ENCODE measurements at places on chromosomes 3 and 15.
A peak's percentile ranks its signal among the peaks of the same experiment; 100 is the strongest.

- no peak for DNase-seq
Measured at GRCh38 chr3:44969154-44969827, 6.7 kb downstream of the ZDHHC3 start.

- no peak for DNase-seq
Measured at GRCh38 chr3:114892880-114893279, 254.2 kb downstream of the ZBTB20 start.

DNA sequence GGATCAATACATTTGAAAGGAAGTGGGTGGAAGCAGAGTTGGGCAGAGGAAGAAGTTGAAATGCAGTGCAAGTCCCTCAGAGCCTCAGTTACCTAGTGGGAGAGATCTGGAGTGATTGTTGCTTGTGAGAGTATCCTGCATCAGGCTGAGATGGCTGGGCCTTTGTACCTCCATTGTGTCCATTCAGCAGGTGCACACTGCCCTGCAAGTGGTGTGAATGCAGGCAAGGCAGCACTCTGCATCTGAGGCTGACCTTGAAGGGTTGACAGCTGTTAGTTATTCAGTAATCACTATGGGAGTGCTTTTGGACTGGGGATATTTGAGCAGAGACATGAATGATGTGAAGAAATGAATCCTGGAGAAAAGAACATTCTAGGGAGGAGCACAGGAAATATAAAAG lies 25.2 kb downstream of the ATP6V1A start:
- DNase-seq: no peak

GRCh38 chr3:36319680-36320079 lies 60.6 kb upstream of the STAC start:
- DNase-seq: no peak

DNA sequence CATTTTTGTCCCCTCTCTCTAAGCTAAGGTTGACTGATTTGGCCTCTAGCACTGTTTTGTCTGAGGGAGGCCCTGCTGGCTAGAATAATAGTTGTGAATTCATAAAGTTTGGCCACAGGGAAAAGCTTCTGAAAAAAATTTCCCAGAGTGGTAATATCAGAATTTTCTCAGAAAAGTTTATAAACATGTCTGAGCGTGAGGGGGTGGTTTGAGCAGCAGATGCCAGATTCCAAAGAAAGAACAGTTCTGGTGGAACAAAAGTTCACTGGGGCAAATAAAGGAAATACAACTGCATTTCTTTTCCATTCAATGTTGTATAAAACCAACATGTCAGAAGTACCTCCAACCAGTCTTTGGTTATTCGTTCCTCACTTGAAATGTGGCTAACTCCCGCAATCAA lies 61.2 kb downstream of the CLDN1 start:
- no peak for DNase-seq

- DNase-seq: no peak
Measured at GRCh38 chr15:71411538-71412482, 296.5 kb downstream of the THSD4 start.

DNA sequence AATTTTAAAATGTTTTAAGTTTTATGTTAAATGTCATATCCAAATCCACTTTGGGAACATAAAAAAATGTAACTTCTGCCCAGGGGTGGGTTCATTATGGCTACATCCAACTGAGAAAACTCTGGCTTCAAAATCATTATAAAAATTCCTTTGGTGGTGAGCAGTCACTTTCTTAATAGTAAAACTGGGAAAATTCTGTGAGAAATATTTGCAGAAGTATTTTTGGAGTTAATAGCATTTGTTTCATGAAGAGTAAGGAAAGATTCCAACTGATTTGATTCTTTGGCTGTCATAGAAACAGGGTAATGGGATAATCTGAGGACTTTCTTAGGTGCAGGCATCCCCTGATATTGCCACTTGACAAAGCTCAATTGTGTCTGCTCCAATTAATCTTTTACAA lies 38.8 kb downstream of the CPA3 start:
- DNase-seq: no peak

- DNase-seq: no peak
Measured at GRCh38 chr3:149581248-149581647, 76.6 kb downstream of the WWTR1 start.

DNA sequence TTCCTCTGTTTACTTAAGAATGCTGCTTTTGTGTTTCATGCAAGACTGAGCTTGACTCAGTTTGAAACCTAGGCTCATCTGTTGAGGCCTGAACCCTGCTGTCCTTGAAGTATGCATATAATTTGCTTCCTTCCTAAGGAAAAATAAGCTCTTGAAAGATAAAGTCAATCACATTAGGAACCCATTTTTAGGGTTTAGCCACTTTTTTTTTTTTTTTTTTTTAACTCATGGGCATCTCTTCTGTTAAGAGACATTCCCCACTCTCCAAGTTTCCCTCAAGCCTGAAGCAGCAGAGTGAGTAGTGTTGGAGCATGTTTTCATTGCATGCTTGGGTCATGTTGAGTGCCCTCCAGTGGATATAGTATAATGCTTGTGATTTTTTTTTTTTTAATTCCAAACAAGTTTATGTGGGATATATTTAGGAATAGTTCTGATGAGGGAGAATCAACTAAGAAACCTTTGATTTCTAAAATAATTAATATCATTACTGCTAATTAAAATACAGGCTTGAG lies 3.6 kb downstream of the CTNNB1 start:
- no peak for DNase-seq

DNA sequence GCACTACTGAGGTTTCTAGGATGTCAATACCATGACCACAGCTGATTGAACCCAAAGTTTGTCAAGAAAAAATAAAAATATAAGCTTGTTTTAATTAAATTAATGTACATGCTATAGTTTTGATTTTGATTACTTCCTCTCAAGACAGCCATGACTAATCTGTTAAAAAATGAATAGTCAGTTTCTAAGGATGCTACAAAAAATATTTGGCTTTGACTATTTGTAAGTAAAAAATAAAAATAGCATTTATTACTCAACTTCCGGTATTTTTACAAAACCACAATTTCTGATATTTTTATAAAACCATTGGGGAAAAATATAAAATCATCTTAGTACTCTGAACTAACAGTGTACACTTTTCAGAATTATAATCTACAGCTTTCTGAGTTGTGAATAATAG lies 12.1 kb upstream of the TEX9 start:
- no peak for DNase-seq

DNA sequence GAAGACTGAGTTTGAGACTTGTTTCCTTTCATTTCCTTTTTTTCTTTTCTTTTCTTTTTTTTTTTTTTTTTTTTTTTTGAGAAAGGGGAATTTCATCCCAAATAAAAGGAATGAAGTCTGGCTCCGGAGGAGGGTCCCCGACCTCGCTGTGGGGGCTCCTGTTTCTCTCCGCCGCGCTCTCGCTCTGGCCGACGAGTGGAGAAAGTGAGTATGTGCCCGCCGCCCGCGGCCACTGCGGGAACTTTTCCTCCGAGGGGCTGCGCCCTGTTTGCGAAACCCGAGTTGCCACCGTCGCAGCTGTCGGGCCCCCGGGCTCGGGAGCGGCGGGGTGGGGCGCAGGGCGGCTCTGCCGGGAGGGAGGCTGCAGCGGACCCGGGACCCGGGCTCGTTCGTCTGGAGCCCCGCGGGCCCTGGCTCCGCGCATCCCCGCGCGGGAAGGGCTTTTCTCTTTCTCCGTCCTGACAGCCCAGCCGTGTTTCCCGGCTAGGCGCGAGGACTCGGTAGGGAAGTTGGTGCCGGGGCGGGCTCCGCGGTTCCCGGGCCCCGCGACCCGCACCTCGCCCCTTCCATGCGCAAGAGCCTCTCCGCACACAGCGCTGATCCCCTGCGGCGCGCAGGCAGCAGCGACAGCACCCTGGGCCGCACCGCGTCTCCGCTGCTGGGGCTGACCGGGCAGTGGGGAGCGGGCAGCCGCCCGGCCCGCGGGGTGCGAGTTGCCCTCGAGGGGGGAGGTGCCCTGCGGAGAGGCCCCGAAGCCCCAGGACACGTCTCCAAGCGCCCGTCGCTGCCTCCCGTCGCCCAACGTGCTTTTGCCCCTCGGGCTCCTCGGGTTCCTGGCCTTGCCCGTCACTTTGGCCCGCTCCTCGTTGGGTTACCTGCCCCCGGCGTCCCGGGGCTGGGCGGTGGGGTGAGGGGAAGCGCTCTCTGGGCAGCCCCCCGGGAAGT lies 1.4 kb downstream of the IGF1R start:
- DNase-seq: peak; percentile 63

GRCh38 chr3:128170866-128171516 lies 17.7 kb downstream of the EEFSEC start:
- DNase-seq: no peak

DNA sequence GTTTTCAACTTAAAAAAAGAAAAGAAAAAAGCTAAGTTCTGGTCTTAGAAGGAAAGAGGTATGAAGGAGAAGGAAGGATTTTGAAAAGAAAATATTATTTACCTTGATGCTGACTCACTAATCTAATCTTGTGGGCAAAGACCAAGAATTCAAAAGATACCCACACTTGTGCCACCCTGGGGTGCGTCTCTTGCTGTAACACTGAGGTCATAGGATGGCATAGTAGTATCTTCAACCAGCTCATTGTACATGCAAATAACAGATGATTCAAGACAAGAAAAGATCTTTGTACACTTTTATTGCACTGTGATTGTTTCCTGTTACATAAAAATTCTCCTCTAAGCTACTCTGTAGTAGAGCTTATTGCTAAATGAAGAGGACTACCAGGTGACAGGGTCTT lies 17.3 kb downstream of the PLS1 start:
- DNase-seq: no peak

DNA sequence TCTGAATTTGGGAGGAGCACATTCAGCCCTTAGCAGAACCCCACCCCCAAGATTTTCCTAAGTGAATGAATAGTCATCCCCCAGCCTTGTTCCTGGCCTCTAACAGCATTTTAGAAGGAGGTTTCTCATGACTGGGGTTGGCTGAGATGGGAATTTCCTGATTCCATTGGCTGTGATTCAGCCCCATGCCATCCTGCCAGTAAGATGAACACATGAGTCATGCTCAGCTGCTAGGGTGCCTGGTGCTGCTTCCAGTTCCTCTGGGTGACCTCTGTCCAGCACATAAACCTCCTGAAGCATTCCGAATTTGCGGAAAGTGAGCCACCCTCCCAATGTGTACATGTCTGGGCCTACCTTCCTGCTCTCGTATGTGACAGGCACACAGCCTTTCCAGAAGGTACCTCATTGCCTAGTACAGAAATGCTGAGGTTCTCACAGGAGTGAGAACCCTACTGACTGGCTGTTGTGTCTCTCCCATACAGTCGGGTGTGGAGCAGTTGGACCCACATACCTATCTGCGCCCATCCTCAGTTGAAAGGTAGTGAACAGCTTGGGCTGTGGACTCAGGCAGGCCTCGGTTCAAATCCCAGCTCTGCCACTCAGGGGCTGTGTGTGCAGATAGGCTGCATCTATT lies 91.7 kb downstream of the APBA2 start:
- no peak for DNase-seq

DNA sequence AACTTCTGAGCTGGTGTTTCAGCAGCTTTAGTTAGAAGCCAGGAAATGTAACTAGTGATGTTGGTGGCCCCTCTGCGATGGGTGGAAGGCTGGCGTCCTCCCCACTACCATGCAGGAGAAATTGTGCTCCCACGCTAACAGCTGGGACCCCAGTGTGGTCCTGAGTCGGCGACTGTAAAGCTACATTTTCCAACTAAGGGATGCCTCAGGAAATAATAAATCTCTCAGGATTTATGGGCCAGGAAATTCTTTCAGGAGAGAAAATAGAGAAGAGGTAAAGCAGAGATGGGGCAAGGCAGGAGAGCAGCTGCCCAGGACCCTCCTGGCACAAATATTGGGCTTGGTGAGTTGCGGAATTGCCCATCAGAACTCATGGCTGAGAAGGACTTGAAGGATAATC lies 186.9 kb downstream of the OPA1 start:
- DNase-seq: no peak

- DNase-seq: no peak
Measured at GRCh38 chr15:75731248-75732151, 18.9 kb upstream of the CSPG4 start.

- no peak for DNase-seq
Measured at GRCh38 chr3:166274351-166275023, 437.3 kb upstream of the BCHE start.

DNA sequence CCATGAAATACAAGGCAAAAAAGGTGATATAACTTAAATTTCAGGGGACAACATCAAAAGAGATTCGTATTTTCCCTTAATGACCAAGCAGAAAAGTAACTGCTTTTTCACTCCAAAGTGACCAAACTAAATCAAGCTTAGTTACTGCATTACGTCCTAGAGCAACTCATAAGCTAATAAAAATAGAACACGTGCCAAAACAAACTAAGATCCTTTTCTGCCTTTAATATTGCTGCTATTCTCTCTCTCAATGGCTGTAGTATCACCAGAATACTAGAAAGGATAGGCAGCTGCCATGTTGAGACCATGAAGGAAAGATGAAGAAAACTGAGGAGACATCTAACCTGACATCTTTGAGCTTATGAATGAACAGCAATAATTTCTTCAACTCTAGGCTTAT lies 43.3 kb downstream of the UBXN7 start:
- no peak for DNase-seq

DNA sequence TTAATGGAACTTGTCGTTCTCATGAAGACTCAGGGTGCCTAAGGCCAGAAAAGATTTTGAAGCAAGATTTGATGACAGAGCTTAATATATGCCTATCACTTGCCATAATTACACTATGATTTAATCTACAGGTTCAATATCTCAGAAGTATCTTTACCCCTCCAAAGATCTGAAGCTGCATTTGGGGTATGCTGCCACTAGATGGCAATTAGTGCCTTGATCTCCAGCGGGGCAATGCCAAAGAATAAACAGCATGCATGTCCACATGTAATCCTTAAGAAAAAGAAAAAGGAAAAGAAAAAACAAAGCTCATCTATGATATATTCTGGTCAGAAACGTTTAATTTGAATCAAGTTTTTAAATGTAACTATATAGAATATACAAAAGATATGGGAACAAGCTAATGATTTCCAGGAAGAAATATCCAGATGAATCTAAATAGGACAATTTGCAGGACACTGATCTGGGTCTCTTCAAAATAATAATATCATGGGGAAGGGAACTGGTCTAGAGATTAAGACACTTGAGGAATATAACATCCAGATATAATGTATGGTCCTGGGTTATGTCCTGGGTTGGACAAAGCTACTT lies 55.0 kb upstream of the SOX14 start:
- no peak for DNase-seq

All from stimulated activated naive CD8-positive, alpha-beta T cell treated with anti-CD3 and anti-CD28 coated beads, Interleukin-15, Interleukin-2, amounts not matched to agents 100 U/mL and 50 U/mL, for 24 hours (primary cell).